ENCODE measurements at places on chromosomes 3 and 15. TPM values are rescaled to one million over a fixed set of nuclear protein-coding genes. Genes with fewer than 3 reads are reported as not detected.

DNA sequence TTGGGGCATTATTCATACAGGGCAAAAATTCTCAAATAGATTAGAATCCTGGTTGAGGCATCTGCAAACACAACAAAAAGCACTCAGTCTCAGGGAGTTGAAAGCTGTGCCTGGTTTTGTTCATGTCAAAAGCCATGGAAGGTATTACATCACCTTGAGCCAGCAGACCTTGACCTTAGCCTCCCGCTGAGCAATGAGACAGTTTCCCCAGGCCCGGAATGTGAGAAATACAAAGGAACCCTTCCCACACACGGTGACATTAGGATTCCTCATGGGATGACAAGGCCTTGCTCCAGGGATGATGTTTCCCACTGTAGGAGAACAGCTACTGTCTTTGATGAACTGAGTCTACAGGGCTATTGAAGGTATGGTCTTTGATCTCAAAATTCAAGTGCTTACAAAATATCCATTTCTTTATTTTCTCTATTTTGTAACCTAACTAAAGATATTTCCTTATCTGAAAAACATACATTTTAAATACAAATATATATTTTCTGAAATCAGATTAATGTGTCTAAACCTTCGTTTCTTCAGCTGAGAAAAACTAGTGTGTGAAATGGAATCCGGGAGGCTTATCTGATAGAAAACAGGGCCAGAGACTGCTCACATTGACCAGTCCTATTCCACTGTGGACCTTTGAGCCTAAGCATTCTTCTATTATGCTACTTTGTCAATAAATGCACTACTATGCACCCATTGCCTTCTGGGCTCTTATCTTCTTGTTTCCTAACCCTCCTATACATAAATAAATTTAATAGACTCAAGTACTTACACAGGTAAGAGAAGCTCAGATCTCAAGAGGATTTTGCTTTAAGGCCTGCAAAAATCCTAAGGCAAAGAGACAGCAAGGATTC is 298.2 kb downstream of the KBTBD8 start:
- no peak for DNase-seq

DNA sequence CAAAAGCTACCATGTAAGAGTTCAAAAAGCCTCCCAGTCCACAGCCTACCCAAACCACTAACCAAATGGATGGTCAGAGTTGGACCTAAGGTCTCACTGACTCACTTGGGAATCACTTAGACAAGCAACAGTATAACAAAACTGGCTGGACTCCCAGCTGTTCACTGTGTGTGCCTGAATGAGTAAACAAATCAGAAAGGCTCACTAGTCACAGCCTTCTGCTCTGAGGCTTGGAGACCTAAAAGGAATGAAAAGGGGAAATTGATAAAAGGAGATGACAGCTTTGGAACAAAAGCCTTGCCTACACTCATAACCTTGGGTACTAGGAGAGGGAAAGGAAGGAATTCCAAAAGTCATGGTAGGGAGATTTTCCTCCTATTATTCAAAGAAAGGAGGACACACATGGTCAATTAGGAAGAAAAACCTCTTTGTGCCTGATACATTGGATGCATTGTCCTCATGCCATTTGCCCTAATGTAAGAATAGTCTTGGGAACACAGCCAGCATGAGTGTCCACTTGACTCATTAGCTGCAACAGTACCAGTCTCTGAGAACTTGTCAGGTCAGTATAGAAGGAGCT is 92.3 kb downstream of the FRMD5 start:
- peak; percentile 93 for DNase-seq

GRCh38 chr3:173398111-173398479 is 551 bp downstream of the NLGN1 start:
- DNase-seq = no peak

UNC45A gene
- 93.8 TPM for polyA plus RNA-seq

GRCh38 chr3:60728006-60728405 is 523.2 kb downstream of the FHIT start:
- no peak for DNase-seq

- DNase-seq = peak; percentile 75
Measured at GRCh38 chr15:44195151-44195740, at the start of gene FRMD5. Gene FRMD5 (minus strand): TSS chr15:44195271.

RBPMS2 gene
- 0.67 TPM for polyA plus RNA-seq

ZCWPW2 gene
- polyA plus RNA-seq = 0.51 TPM

CLRN1 gene
- not detected for polyA plus RNA-seq

- no peak for DNase-seq
Measured at GRCh38 chr3:81277853-81278252, 483.6 kb downstream of the GBE1 start.

SLC27A2 gene
- polyA plus RNA-seq = 0.34 TPM

MITF gene
- polyA plus RNA-seq = 27.9 TPM

PRR20G gene
- polyA plus RNA-seq = not detected

UBE3A gene
- 36.2 TPM for polyA plus RNA-seq

CCR9 gene
- not detected for polyA plus RNA-seq

DNA sequence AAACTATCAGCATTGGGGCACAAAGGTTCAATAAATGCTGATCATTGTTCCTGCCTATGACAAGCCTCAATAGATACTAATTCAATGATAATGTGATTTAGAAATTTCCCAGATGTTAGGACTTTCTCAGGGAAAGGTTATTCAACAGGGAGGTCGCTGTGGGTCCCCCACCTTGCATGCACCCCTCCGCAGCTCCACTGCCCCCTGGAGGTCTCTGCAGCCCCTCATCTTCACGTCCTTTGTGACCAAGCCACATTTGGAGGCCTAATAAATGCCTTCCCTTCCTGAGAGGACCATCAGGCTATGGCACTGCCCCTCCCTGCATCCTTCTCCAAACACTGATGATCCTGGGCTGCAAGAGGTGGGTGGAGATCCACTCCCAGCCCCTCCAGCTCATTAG is 50.2 kb downstream of the NOX5 start:
- no peak for DNase-seq

AMOTL2 gene
- polyA plus RNA-seq = 122 TPM

Data from BJ (cell line).